GM23248 (cell line): ENCODE measurements at places on chromosomes 1 and 21.

DNA sequence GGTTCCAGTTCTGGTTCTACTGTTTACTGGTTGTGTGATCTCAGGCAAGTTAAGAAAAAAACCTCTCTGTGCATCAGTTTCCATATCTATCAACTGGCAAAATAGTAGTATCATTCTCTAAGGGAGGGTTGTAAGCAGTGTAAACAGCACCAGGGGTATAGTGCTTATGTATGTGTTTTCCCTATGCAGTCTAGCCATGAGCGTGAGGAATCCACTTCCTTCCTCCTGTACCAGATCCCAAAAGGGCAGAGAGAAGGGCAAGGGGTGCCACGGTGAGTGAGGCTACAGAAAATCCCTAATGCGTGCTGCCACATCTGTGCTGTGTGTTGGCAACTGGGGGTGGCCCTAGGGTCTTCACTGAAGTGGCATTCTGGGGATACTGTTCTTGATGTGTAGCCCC lies 18.4 kb upstream of the RNF19B start:
- DNase-seq, result no peak

DNA sequence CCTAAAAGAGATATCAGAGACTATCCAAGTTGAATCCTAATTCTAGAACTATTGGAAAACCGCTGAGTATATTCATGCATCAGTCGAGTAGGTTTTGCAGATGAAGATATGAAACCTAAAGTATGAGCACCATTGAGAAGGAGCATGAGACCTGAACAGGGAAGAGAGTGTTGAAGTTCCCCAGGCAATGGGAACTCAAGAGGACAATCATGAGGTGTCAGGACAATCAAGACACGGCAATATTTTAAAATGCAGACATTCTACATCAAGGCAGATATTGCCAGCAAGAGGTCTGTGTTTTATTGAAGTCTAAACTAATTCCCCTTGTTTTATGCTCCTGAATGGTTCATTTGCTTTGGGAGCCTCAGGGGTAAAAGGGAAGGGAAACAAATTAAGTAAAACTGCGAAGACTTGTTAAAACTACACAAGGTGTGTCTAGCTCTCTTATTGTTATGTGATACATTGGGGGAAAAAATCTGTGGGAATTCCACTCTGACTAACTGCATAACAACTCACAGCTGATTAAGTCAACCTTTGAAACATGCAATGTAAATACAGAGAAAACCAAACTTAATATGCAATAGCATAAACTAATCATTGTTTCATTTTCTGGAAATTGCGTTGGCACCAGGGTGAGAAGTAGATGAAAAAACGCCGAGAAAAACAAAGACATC lies 347.9 kb upstream of the ADGRL2 start:
- no peak for DNase-seq

DNA sequence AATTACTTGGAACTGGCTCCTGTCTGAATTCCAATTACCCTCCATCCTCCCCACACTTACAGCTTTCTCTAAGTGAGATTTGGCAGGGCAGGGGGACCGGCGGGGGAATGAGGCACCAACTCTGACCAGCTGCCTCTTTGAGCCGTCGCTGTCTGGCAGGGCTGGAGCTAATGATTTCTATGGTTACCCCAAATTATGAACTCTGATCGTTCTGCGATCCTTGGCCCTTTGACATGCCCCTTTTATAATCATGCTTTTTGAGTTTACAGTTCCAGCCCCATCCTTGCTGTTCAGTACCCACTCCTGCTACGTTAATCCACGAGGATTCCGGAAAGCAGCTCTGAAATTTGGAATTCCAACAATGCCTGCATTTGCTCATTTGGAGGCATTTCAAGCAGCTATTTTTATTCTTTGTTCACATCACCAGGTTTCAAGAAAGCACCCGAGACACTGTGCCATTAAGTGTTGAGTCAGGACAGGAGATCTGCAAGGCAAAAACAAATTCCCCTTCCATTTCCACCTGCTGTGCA lies 54.6 kb upstream of the LBR start:
- DNase-seq, result peak; percentile 72

- DNase-seq, result no peak
Measured at GRCh38 chr1:42313970-42314369, 21.1 kb downstream of the FOXJ3 start.

DNA sequence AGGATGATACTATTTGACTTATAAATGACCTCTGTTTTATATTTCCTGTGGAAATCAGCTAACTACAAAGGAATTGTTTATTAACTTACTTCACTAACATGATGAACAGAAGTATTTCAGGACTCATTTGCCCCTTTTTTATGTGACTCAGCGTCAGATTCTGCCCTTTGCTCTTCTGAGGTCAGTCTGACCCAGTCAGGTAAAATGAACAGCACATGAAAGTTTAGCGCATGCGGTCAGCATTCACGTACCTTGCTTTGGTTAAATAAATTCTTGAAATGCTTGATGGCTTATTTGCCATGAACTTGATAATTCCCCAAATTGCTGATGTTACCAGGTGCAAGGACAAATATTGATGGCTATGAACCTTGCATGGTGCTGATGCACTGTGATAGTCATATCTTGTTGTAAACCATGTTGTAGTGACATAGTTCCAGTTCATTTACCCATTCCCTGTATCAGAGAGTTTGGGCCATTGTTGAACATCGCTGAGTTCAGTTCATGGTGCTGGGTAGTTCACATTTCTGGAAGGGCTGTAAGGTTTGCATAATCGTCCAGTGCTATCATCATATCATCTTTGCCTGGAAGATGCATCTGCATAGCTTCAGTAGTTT lies 133.4 kb downstream of the NFIA start:
- DNase-seq, result no peak

- DNase-seq, result no peak
Measured at GRCh38 chr1:100448366-100448765, 89.6 kb upstream of the GPR88 start.

DNA sequence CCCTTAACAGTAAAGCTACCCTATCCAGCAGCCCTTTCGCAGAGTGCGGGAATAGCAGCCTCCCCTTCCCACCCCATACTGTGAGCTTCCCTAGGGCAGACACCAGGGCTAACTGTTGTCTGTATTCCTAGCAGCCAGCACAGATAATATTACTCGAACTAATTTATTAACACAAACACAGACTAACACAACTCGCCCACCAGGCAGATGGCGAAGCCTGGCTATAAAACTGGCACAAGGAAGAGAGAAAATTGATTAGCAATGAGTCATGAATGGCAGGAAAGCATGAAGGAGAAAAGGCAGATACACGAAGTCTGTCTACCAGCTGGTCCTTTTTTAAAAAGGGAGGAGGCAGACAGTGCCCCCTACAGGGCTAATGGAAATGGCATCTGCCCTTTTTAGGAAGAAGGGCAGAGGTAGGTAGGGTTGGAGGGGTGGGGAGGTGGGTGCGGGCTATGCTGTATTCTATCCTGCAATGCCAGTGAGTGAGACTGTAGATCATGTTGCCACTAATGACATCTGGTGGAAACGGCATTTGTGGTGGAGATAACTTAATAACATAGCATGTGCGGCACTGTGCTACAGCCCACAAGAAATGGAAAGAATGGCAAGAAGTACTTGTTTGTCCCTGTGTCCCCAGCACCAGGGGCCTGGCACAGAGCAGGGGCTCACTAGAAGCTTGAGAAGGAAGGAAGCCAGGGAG lies 30.6 kb upstream of the CTPS1 start:
- DNase-seq, result peak; percentile 75

DNA sequence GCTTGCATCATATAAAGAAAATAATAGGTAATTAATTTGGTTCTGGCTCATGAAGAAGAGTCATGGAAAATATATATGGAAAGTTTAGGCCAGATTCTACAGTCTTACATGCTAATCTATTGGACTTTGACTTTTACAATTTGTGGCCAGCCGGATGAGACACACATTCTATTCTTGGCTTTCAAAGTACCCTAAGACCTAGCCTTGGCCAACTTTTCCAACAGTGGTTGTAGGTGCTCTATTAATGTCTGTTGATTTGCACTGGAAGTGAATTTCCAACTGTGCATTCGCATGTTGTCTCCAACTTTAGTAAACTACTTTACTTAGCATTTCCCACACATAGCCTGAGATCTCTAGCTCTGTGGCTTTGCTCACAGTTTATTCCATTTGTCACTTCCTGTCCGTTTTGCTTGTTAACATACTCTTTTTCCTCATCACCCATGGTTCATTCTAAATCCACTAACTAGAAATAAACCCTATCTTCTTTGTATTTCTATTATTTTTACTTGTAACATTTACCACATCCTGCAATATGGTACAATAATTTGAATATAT lies 644.0 kb downstream of the PTPRC start:
- peak; percentile 66 for DNase-seq

- DNase-seq, result peak; percentile 89
Measured at GRCh38 chr1:8540261-8540941, 222.5 kb downstream of the SLC45A1 start.

DNA sequence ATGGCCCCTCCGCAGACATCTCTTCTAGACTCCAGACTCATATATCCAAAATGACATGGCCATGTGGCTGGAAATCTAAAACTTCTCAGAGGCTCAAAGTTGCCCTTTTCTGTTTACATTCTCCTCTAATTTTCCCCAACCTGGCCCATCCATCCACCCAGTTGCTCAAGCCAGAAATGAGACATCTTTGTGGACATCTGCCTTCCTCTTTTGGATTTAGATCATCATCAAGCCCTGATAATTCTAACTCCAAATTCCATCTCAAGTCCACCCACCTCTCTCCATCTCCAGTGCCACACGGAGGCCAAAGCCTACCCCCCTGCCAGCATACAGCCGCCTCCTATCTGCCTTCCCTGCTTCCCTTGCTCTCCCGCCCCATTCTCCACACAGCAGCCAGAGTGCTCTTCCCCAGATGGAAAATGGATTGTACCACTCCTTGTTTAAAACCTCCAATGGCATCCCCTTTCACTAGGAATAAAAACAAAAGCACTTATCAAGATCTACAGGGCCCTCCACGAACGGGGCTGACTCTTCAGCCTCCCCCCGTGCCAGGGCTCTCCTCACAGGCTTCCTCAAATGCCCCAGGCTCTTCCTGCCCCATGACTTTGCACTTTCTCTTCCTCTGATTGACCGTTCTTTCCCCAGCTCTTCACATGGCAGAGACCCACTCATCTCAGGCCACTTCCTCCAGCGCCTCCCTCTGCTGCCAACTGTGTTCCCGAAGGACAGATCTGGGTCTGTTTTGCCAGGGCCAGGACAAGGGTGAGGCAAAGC lies 40.1 kb downstream of the SYT6 start:
- no peak for DNase-seq

DNA sequence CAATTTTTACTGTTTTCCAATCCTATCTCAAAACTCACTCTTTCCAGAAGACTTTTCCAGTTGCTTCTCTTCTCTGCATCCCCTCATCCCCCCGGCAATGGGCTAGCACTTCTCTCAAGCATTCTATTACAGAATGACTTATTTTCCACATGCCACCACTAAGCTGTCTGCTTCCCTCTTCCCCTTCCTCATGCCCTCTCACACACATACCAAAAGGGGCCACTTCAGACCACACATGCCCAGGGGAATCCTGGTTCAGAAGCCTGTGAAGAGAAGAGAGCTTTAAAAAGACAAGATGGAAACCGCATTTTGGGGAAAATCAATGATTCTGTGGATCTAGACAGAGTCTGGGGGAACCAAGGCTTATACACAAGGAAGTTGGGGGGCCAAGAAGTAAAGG lies 8.4 kb upstream of the LORICRIN start:
- no peak for DNase-seq

DNA sequence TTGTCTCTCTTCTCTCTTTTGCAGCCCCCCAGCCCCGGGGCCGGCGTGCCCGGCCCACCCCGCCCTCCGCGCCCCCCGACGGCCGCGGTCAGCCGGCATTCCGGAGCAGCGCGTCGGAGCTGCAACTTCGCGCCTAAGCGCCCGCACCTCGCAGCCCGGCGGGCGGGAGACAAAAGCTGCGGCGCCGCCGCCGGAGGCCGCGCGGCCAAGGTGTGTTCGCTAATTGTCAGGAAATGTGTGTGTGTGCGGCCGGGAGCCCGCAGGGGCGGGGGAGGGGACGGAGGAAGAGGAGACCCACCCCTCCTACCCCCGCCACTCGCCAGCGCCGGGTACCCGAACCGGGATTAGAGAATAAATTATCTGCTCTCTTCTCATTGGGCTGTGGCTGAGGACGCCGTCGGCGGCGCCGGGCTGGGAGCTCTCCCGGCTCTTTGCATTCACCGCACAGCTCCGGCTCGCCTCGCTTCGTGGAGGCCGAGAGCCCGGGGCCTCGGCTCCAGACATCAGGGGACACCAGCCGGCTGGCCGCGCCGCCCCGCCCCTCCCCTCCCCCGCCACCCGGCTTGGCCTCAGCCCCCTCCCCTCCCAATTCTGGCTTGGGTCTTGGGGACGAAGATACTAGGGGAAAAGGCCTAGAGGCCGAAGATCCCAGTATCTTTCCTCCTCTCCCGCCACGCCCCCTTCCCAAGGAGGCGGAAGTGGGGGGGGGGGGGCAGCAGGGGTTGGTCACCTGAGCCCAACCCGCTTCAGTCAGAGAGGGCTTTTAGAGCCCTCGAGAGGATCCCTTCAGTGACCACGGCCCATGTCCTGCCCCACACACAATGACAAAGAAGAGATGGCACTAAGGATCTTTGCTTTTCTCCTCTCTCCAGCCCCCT lies 1.3 kb upstream of the BLACAT1 start:
- DNase-seq, result no peak

DNA sequence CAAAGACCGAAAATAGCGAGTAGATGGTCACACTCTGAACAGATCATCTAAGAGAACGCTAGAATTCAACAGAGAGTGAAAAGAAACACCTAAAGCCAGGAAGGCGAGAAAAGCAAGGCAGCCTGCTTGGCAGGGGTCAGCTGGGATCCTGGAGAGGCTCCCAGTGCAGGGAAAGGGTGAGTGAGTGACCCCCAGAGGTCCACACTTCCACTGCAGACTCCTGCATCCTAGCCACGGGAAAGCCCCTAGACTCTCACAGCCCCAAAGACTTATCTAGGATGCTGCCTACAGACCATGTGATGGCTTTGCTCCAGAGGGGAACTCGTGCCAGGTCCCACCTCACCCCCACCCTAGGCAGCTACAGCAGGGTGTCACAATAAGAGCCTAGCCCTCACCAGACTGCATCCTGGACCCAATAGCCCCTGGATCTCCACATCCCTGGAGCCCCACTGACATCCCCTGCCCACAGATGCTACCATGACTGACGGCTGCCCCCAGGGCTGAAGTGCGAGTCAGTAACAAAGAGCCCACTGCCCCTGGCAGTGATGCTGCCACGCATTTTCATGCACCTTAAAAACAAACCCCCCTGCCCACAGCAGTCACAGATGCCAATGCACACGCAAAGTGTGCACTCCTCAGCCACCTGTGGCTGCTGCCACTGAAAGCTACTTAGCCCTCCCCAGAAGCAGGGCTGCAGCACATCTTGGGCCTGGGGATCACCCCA lies 62.2 kb downstream of the PSMG1 start:
- no peak for DNase-seq

- peak; percentile 77 for DNase-seq
Measured at GRCh38 chr1:12208764-12209494, 20.9 kb upstream of the VPS13D start.

- DNase-seq, result peak; percentile 29
Measured at GRCh38 chr1:7755448-7755847, 15.6 kb upstream of the VAMP3 start.

DNA sequence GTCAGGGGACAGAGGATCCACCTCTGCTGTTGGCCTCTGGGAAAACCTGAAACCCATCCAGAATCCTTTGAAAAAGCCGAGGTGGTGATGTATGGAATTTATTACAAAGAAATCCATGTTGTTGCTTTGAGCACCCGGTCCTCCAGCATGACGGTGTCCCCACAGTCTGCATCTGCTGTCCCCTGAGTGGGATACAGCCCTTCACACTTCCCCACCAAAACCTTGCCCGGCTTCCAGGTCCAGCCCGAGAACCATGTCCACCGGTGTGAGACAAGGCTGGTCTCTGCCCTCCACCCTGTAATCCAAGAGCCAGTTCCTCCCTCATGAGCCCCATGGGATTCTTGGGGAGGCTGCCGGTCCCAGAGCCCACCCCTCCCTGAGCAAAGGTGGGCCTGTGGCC lies 70.5 kb downstream of the STUM start:
- DNase-seq, result no peak

GRCh38 chr1:30525971-30526651 lies 197.3 kb downstream of the MATN1 start:
- peak; percentile 89 for DNase-seq
